Effector CD4-positive, alpha-beta T cell (primary cell): ENCODE measurements at places on chromosomes 4 and X.

DNA sequence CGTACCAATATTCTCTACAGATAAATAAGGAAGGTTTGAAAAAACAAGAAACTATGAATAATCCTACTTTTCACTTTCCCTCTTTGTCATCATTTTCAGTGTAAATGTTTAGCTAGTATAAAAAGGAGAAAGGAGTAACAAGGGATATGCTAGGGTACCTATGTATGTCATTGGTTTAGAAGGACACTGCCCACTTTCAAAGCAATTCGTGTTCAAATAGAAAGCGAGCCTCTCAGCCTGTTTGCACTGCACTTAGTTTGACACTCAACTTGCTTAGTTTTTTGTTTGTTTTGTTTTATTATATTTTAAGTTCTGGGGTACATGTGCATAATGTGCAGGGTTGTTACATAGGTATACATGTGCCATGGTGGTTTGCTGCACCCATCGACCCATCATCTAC, 21.6 kb upstream of the RXFP1 start:
- no peak for DNase-seq

- no peak for DNase-seq
These were observed 464.5 kb downstream of the BCOR start for GRCh38 chrX:39633293-39633692.

DNA sequence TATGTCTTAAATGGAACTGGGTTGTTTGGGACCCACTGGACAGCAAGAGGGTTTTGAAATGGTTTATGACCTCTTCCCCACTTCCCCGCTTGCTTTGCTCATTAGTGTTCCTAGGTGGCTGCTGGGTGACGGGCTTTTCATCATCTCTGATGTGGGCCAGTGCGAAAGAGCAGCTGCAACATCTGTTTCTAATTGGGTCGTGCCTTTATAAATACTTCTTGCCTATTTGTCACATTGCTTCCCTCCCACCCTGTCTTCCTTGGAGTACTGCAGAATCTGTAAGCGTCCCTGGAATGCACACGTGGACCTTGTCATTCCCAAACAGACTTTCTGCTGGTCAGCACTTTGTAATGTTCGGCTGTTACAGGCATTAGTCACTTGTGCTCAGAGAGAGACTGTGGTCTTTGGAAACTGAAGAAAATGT, 35.2 kb downstream of the SEPTIN11 start:
- no peak for DNase-seq

- DNase-seq: no peak
These were observed 157.3 kb downstream of the PRDM5 start for GRCh38 chr4:120765260-120765680.

GRCh38 chr4:190020790-190021717, 6.0 kb downstream of the FRG2 start:
- DNase-seq: no peak

- no peak for DNase-seq
These were observed 199.8 kb upstream of the ZIC3 start for GRCh38 chrX:137366018-137366633.

- DNase-seq: no peak
These were observed 41.8 kb downstream of the NPY5R start for GRCh38 chr4:163385466-163385865.

GRCh38 chr4:1806223-1806564, 13.1 kb downstream of the FGFR3 start:
- DNase-seq: no peak

DNA sequence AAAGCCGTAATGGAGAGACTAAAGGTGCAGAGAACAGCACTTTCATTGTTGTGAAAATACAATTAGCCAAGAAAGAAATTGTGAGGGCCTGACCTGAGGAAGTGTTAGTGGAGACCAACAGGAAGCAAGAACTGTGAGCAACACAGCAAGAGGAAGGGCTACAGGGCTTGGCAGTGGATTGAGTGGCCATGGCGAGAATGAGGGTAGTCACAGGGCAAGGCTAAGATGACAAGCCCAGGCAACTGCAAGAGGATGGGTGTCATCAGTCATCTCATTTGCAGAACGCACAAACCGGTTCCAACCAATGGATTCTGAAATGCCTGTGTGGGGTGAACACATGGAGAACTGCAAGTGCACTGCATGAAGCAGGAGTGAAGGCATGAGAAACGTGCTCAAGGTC, 3.6 kb downstream of the SLC10A6 start:
- no peak for DNase-seq

GRCh38 chr4:121958777-121959176, 6.9 kb upstream of the TRPC3 start:
- no peak for DNase-seq

- no peak for DNase-seq
These were observed 145.5 kb downstream of the ANXA5 start for GRCh38 chr4:121551271-121551670.

DNA sequence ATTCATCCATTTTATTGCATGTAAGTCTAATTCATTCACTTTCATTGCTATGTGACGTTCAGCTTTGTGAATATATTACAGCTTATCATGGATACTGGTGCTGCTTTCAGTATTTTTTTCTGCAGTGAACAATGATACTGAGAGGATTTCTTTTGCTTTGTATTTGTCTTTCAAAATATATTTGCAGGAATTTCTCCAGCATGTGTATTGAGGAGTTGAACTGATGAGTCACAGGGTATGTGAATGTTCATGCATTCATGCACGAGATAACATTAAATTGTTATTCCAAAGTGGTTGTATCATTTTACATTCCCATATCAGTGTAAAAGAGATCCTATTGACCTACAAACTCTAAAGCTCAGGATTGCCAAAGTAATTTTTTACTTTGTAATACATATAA, 283.8 kb upstream of the ARSJ start:
- DNase-seq: no peak

GRCh38 chr4:162909952-162910351, 256.7 kb downstream of the NAF1 start:
- no peak for DNase-seq

GRCh38 chrX:14529290-14529989, at the start of gene GLRA2:
Gene GLRA2 (plus strand): TSS chrX:14529536. CDS start chrX:14530058, 522 bp downstream.
- no peak for DNase-seq

DNA sequence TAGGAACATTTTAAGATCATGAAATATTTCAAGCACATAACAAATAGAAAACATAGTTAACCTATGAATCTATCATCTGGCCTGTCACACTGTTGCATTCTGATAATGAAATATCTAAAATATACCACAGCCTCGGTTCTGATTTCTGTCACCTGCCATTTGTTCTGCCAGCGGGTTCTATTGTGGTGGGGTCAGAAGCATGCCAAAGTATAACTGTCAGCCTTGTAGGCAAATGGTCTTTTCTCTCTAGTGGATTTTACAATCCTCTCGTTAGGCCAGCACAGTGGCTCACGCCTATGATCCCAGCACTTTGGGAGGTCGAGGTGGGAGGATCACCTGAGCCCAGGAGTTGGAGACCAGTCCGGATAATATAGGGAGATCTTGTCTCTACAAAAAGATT, 47.9 kb downstream of the HTRA3 start:
- no peak for DNase-seq

DNA sequence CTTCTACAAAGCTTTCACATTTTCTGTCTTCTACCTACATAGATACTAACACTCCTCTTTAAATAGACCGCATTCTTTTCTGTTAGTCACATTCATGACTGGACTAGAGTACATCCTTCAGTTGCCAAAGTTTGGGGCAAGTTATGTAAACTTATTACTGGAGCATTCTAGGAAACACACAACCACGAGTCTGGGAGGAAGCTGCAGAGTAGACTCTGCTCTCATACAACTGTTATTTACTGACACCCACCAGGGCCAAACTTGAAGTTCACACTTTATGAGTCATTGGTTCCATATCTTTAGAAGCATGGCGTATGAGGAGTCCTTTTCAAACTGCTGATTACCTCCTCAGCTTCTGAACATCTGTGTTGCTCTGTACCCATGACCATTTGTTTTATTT, 87.0 kb downstream of the RNF150 start:
- DNase-seq: no peak

GRCh38 chr4:136002316-136002715, 1530.0 kb downstream of the PCDH18 start:
- no peak for DNase-seq

DNA sequence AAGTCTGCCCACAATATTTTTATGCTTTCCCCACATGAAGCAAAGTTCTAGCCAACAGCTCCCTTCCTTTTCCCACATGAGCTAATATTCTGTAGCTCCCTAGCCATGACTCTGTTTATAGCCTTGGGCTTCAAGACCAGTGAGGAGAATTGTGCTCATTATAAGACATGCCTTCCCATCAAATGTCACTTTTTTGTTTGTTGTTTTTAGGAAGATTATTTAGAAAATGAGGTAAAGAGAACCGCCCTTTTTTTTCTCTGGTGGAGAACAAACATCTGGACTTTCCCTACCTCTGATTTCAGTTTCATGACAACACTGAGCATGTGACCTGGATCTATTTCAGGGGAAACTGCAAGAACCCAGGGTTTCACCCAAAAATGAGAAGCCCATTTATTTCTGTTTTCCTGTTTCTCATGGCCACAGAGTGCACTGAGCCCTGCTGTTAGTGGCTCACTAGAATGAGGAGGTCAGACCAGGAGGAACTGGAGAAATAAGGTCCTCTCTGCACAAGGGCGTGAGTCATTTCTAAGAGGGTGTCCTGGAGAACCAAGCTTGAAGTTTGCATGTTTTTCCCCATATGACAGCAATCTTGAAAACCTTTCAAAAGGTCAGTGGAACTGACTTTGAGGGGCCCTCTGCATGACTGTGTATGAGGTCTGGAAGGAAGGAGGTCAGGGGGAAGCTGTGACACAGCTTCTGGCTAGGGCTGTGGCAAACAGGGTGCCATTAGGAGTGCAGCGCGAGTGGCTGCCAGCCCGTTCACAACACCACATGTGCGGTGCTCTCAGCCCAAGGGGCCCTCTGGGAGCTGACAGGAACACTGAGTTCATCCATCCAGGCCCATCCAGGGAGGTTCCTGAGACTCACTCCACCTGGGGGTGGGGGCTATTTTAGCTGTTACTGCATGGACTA, 55.2 kb downstream of the CHST7 start:
- no peak for DNase-seq

GRCh38 chr4:180823108-180823507, 1420.1 kb upstream of the TENM3 start:
- DNase-seq: no peak

- DNase-seq: no peak
These were observed 88.5 kb upstream of the GPR34 start for GRCh38 chrX:41600291-41600690.

- DNase-seq: no peak
These were observed 476 bp upstream of the CXCR3 start for GRCh38 chrX:71618787-71619186.

GRCh38 chrX:53261355-53261972, 19.9 kb downstream of the IQSEC2 start:
- no peak for DNase-seq

- no peak for DNase-seq
These were observed 10.3 kb downstream of the WDR44 start for GRCh38 chrX:118356154-118356701.

DNA sequence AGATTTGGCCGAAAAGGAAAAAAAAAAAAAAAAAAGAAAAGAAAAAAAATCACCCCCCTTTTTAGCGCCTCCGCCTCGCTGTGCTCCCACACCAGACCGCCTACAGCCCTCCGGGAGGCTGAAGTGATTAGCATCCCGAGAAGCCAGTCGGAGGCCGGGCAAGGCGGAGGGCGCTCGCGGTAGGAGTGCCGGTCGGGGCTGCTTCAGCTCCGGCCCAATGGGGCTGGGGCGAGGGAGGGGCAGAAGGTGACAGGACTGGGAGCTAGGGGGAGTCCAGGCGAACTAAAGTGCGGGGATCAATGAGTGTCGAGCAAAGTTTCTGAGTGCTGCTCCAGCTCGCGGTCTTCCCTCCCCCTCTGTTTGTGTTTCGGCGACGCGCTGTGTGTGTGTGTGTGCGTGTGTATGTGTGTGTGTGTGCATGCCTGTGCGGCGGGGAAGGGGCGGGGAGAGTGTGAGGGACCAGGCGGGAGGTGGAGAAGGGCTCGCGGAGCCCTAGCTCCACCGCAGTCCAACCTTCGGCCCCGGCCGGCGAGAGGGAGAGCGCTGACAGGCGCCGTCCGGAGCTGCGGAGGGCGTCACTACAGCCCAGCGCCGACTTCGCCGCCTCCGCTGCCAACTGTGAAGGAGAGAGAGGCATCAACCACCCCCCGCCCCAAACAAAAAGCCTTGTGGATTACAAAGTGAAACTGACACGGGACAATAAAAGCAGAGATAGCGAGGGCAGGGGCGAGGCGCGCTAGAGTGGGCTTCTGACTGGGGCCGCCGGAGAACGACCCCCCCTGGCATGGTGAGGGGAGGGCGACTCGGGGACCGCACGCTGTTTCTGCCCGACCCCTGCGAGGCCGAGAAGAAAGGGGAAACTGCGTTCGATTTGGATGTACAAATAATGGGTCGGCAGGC, at the start of gene FAT4:
TSS of gene FAT4 (plus strand) at position 280 of the 900 bp plus-strand sequence. CDS start 1,457 bp downstream, outside the sequence.
- no peak for DNase-seq

- DNase-seq: no peak
These were observed at the start of gene APLN for GRCh38 chrX:129654652-129655546. Gene APLN (minus strand): TSS chrX:129654956. CDS start chrX:129654630, 326 bp downstream.

- no peak for DNase-seq
These were observed 221.5 kb upstream of the RPL34 start for GRCh38 chr4:108398836-108399235.

- no peak for DNase-seq
These were observed at the start of gene NPFFR2 for GRCh38 chr4:72031868-72032608. Gene NPFFR2 (plus strand): TSS chr4:72032000. CDS start chr4:72128592, 96,592 bp downstream.

DNA sequence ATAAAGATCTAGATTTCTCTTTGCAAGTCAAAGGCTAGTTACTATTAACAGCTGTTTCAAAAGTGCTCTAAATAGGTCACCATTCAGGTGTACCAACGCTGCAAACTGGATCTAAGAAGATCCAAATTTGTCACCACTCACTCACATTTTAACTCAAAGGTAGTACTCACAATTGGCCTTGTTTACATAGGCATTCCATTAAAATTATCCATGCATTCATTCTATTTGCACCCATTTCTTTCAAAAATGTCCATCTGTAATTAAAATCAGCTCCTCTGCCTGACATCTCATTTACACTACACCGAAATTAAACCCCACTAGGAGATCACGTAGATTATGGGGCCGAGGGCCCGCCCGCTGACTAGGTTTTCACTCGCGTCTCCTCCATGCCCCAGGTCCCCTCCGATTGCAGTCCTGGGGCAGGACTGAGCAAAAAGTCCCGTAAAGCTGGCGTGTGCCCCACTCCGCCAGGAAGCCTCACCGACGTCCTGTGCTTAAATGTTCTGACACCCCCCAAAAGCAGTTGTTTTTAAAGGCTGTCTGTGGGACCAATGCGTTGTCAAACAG, 1.3 kb upstream of the ING2 start:
- no peak for DNase-seq

DNA sequence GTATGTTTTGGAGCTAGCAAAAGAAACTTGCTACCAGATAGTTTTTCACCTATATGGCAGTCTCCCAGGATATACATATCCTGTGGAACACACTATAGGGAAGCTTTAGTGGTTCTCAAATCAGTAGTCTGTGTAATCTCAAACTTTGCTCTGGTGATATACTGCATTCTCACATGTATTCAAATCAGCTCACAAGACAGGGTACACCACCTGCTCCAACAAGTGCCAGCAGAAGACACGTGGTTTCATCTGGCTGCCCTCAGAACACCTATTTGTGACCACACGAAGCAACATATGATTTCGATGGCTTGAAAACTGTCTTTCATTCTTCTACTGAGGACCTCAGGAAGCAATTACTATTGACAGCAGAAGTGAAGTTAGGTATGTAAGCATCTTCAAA, 37.7 kb downstream of the BCLAF3 start:
- DNase-seq: no peak

GRCh38 chr4:153809307-153809706, 20.4 kb upstream of the SFRP2 start:
- DNase-seq: no peak

GRCh38 chr4:128249787-128250668, 37.6 kb downstream of the PGRMC2 start:
- no peak for DNase-seq

- DNase-seq: no peak
These were observed 147.1 kb downstream of the NHS start for GRCh38 chrX:17521871-17522693.
